ENCODE measurements at places on chromosomes 16 and 17. TPM values are rescaled to one million over a fixed set of nuclear protein-coding genes. Genes with fewer than 3 reads are reported as not detected.

GRCh38 chr16:86202267-86202666, 303.3 kb downstream of the IRF8 start:
- no peak for DNase-seq

GRCh38 chr16:79361132-79361751, 239.3 kb downstream of the MAF start:
- DNase-seq = no peak

The KRTAP9-2 gene
- not detected for total RNA-seq

DNA sequence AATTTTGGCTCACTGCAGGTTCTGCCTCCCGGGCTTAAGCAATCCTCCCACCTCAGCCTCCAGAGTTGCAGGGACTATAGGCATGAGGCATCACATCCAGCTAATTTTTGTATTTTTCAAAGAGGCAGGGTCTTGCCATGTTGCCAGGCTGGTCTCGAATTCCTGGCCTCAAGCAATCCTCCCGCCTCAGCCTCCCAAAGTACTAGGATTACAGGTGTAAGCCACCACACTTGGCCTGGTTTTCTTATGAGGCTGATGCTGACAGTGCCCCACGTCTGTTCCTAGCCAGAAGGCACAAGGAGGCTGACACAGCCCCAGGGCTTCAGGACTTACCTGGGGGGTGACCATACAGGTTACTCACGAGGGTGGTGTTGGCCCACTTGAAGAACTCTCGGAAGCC, 33.9 kb upstream of the GCSH start:
- no peak for DNase-seq

GRCh38 chr16:15396948-15397594, 1.5 kb downstream of the MPV17L start:
- no peak for DNase-seq

The CLEC19A gene
- total RNA-seq = not detected

The ATP2A1 gene
- not detected for total RNA-seq

- DNase-seq = peak; percentile 83
Measured at GRCh38 chr17:27294689-27295630, 1.0 kb downstream of the WSB1 start.

DNA sequence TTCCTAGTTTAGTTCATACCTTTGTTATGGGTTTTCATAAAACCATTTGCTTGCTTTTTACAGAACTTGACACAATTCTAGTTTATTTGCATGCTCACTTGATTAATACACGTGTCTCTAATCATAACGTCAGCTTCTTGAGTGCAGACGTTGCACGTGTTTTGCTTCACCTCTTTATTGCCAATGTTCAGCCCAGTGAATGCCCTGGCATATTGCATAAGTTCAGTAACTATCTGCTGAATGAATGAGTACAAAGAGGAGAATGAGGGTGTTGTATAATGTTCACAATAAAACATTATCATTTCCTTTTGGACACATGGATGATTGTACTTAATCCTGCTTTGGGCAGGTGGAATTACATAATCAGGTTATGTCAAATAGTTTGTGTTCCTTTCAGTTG, 519.8 kb downstream of the HS3ST4 start:
- DNase-seq = no peak

The PRPSAP1 gene
- total RNA-seq = 55.7 TPM

The RNU2-1 gene
- total RNA-seq = not detected

The RUNDC3A gene
- total RNA-seq = not detected

DNA sequence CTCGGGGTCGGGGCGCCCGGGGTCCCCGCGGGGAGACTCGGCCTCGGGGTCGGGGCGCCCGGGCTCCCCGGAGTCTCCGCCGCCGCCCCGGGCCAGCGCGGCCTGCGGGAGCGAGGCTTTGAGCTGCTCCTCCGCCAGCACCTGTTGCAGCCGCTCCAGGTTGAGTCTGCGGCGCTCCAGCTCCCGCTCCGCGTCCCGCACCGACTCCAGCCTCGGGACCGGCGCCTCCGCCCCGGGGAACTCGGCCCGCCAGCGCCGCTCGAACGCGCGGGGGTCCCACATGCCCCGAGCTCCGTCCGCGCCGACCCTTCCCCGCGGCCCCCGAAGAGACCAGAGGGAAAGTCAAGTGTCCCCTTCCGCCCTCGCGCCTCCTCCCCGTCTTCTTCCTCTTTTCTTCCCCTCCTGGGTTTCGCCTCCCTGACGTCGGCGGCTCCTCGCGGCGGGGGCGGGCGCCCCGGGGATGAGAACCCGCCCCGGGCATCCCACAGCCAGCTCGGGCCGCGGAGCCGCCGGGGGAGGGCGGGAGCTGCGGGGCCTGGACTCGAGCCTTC, 40.8 kb upstream of the BHLHA9 start:
- DNase-seq = no peak

The ALOX15B gene
- total RNA-seq = not detected

- no peak for DNase-seq
Measured at GRCh38 chr17:35775039-35775438, 14.4 kb downstream of the C17orf50 start.

- DNase-seq = peak; percentile 86
Measured at GRCh38 chr17:3659541-3660111, 8.8 kb downstream of the TAX1BP3 start.

- no peak for DNase-seq
Measured at GRCh38 chr16:76193906-76194615, 83.1 kb upstream of the CNTNAP4 start.

- DNase-seq = peak; percentile 46
Measured at GRCh38 chr17:48457080-48457836, 27.2 kb upstream of the SKAP1 start.

GRCh38 chr17:72978593-72979218, 113.8 kb downstream of the SLC39A11 start:
- no peak for DNase-seq

The TUBG2 gene
- 19.9 TPM for total RNA-seq

DNA sequence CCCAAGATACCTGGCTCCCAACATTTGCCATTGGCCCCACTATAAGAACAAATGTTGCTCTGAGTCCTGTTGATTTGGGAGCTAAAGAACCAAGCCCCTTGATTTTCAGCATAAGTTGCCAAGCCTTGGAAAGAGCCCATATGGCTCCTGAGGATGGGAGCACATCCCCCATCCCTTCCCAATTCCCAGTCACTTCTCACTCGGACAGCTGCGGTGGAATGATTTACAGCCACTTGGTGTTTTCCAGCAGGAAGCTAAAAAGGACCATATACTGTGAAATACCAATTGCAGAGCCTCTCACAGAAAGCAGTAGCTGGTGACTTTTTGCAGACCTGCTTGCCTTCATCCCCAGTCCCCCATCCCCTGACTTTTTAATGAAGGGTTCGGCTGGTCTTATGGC, 524.6 kb downstream of the GRIN2A start:
- no peak for DNase-seq

The SLC5A10 gene
- not detected for total RNA-seq

GRCh38 chr17:37066322-37067255, 117.8 kb downstream of the AATF start:
- no peak for DNase-seq

The KRT15 gene
- total RNA-seq = 3.4 TPM

Measured in RPMI7951 (cell line).